ENCODE measurements at places on chromosomes 7 and 10.

DNA sequence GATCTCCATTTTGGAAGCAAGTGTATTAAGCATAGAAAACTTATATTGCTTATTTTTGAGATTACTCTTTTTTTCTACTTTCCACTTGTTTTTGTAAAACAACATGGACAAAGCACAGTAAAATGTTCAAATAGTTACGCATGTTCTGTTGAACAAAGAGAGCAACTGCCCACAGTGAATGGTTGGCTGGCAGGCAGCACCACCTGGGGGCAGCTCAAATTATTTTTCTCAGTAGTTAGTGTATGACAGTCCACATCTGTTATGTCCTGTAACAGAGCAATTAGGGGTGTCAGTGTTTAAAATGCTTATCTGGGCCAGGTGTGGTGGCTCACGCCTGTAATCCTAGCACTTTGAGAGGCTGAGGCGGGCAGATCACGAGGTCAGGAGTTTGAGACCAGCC lies 46.1 kb upstream of the CACUL1 start:
- no peak for DNase-seq

- no peak for DNase-seq
Measured at GRCh38 chr10:5023177-5023805, 19.6 kb upstream of the AKR1C2 start.

- no peak for DNase-seq
Measured at GRCh38 chr7:17007841-17008240, 126.1 kb upstream of the AGR3 start.

GRCh38 chr7:1872191-1873069 lies 202.4 kb downstream of the ELFN1 start:
- DNase-seq, result no peak

GRCh38 chr7:1092806-1093501 lies 5.0 kb downstream of the GPER1 start:
- DNase-seq, result no peak

DNA sequence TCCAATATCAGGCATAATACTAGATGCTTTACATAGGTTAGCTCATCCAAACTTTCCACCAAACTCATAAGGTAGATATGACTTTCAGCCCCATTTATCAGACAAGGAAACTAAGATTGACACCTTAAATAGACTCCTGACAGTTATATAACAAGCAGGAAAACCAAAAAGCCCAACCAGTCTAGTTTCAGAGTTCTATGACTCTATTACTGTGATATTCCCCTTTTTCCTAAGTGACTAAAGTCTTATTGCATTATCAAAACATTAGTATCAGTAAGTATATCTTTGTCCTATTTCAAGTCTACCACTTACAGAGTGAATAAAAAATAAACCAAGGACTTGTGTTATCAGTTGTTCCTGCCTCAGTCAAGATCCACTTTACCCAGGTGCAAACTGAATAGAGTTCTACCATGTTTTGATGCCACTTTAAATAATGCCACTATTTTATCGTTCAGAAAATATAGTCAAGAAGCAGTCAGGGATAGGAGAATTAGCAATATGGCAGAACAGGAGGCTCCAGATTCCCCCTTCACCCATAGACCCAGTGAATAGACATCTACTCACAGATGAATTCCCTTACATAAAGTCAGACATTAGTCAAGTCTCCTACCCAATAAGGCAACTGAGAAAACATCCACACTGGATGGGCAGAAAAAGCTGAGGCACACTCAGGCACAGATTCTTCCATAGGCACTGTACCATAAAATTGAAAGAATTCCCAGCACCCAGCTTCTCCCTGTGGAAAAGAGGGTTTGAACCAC lies 74.1 kb downstream of the CRPPA start:
- DNase-seq, result no peak

GRCh38 chr7:138814816-138815332 lies 16.9 kb upstream of the ATP6V0A4 start:
- DNase-seq, result no peak

DNA sequence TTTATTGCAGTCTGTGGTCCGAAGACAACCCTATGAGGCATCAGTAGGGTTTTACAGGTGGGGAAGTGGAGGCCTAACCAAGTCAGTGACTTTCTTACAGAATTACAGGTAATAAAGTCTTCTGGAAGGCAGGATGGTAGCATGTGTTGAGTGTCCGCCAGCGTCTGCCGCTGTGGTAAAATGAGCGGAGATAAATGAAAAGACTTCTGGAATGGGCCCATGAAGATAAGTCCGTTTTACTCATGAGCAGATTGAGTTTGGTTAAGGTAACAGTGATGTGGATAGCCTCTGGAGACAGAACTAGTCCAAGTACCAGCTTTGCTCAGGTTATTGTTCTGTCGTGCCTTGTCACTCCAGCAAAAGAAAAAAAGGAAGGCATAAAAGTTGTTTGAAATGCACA lies 966 bp downstream of the FBH1 start:
- DNase-seq, result no peak

- no peak for DNase-seq
Measured at GRCh38 chr10:93110472-93111146, 36.9 kb downstream of the CYP26A1 start.

GRCh38 chr10:103232131-103232673 lies 13.5 kb upstream of the RPEL1 start:
- DNase-seq, result no peak

DNA sequence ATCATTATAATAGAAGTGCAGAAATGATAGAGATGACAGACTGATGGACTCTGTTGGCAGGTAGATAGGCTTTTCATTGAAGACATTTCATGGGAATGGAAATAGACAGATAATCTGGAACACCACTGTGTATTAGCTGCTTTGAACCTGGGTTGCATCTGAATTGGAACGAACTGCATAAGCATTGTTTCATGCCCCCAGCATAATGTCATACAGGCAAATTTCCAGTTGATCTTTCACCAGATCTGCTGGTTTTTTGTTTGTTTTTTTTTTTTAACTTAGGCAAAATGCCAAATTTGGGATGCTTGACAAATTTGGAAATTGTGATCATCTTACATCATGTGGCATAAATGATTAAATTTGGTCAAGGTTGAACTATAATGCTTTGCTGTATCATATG lies 172.1 kb upstream of the AOAH start:
- no peak for DNase-seq

DNA sequence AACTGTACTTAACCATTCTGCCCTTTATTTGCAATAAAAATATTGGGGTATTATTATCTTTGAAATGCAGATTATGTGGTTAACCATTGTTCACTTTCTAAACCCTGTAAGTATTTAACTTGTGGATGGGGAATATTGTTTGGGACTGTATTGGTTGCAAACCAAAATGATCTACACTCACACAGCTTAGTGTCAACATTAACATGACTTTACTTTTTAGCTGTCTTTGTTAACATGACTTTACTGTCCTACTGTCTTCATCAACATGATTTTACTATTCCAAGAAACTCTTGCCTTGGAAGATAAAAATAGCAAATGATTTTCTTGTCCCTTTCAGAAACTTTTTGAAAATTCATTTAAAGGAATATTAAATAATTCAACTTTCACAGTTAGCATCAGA lies 471.5 kb downstream of the GFRA1 start:
- no peak for DNase-seq

DNA sequence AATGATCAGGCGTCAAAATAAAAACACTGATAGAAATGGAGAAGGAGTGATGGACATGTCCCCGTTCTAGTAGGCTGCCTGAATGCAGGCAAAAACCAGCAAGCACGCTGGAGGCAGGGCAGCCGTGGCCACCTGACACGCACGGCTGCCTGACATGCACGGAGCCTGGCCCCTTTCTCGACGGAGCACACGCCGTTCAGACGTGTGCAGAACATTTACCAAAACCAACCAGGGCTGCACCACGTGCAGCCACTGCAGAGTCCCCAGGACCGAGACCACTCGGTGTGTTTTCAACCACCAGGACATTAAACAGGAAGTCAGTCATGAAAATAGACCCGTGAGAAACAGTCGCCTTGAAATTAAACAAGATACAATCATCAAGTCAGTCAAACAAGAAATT lies 61.9 kb upstream of the NKX6-2 start:
- no peak for DNase-seq

DNA sequence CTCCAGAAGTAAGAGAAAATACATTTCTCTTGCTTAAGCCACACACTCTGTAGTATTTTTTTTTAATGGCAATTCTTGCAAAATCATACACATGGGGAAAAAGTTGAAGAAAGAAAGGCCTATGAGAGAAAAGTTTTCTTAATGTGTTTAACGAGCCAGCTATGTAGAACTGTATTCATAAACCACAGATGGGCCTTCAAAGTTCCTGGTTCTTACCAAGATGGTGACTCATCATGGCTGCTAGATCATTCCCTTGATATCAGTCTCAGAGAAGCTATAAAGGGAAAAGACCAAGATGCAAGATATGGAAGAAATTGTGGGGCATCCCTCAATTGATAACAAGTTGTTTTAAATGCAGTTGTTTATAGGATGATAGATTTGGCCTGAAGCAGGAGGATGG lies 992.7 kb upstream of the MBL2 start:
- DNase-seq, result no peak

DNA sequence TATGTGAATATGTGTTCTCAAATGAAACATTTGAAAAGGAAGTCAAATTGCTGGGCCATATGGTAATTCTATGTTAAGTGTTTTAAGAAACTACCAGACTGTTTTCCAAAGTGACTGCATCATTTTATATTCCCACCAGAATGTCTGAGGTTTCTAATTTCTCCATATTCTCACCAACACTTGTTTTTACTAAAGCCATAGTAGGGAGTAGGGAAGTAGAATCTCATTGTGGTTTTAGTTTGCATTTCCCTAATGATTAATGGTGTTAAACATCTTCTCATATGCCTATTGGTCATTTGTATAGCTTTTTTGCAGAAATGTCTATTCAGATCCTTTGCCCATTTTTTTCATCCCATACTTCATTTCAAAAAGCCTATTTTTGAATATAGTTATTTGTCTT lies 9.1 kb upstream of the SEMA4G start:
- no peak for DNase-seq

GRCh38 chr7:135348493-135348892 lies 114.9 kb downstream of the STRA8 start:
- DNase-seq, result no peak

DNA sequence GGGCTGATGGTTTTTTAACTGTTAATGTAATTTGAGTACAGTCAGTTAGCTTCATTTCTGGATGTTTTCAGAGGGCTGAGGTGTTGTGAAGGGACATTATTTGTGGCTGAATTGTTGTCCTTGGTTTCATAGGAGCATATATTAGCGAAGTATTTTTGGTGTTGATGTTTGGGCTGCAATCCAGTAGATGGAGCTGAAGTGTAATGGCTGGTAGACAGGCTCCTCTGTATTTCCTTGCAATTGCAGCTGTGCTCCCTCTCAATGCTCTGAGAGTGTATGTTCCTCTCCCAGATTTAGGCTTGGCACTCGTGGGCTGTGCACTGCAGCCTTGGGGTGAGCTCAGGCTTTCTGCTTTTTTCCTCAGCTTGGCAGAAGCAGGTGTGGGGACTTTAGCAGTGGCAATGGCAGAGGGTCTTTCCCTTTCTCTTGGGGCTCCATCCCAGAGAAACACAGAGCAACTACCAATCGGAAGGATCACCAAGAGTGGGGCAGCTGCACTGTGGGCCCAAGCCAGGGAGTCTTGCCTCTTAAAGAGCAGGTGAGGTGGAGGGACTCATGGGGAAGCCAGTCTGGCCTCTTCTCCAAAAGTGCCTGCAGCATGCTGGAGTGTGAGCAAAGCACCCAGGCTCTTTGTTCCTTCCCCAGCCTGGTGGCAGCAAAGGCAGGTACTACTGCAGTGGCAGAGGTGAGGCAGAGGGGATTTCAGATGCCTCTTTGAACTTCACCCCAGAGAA lies 544.4 kb downstream of the SH2D4B start:
- no peak for DNase-seq

DNA sequence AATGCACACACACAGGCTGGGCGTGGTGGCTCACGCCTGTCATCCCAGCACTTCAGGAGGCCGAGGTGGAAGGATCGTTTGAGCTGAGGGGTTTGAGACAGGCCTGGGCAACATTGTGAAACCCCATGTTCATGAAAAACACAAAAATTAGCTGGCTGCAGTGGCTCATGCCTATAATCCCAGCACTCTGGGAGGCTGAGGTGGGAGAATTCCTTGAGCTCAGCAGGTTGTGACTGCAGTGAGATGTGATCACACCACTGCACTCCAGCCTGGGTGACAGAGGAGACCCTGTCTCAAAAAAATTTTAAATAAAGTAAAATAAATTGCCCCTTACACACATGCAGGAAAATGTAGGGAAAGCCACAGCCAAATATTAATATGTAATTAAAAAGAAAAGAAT lies 44.1 kb downstream of the RNF32 start:
- DNase-seq, result no peak

DNA sequence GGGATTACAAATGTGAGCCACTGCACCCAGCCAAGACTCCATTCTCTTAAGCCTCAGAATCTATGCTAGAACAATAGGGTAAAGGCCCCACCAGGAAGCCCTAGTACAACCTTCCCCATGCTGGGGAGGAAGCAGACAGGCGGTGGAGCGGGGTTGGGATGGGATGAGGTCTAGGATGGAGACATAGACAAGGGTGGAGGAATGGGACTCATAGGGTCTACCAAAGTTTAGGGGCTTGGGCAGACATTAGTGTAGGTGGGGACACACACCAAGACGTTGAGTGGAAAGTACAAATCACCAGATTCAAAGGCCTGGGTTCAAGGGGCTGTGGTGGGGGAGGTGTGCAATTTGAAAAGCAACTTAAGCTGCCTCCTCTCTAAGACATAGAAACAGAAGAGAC lies 19.3 kb downstream of the PRSS2 start:
- DNase-seq, result no peak

DNA sequence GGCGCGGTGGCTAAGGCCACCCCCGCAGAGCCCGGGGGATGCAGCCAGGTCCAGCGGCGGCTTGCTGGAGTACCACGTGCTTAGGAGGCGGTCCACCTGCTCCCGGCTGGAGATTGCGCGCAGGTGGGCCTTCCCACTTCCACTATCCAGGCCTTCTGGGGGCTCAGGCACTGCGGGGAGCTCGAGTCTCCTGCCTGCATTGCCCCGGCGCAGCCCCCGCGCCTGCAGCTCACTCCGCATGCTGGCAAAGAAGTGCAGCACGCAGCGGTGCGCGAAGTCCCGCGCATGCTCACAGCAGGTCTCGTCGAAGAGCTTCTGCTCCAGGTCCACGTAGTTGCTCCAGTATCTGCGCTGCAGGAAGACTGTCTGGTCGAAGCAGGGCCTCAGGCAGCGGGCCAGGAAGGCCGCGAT lies 5.8 kb downstream of the CALHM3 start:
- no peak for DNase-seq

- DNase-seq, result no peak
Measured at GRCh38 chr7:90210981-90211380, 559 bp upstream of the STEAP2 start.

- DNase-seq, result no peak
Measured at GRCh38 chr10:126147866-126148587, 240.2 kb downstream of the ADAM12 start.

DNA sequence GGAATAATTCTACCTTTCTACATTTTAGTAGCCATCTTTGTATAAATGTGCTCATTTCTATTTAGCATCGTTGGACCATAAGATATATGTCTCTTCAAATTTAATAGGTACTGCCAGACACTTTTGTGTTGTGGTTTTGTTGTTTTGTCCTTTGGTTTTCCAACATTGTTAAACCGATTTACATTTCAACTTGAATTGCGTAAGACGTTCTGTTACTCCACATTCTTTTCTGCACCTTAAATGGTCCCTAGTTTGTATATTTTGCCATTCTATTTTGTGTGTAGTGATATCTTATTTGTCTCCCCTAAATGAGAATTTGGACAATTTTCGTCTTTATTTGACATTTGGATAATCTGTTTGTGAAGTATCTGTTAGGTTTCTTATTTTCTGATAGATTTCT lies 1015.6 kb downstream of the NRG3 start:
- DNase-seq, result no peak

All from stimulated activated CD8-positive, alpha-beta memory T cell treated with anti-CD3 and anti-CD28 coated beads, Interleukin-15, amount 100 ng/mL, for 24 hours (primary cell).